Mononuclear cell (primary cell): ENCODE measurements at places on chromosomes 6 and 20. TPM values are rescaled to one million over a fixed set of nuclear protein-coding genes. Genes with fewer than 3 reads are reported as not detected.

PGC gene
- total RNA-seq: 0.10 TPM

SLC26A8 gene
- total RNA-seq: 0.10 TPM

TFAP2A gene
- not detected for total RNA-seq

TXLNB gene
- 0.52 TPM for total RNA-seq

ZBTB46 gene
- 2.1 TPM for total RNA-seq

TRIM38 gene
- 18.7 TPM for total RNA-seq
